Hair follicular keratinocyte (primary cell): ENCODE measurements at places on chromosomes 13 and 19. TPM values are rescaled to one million over a fixed set of nuclear protein-coding genes. Genes with fewer than 3 reads are reported as not detected.

Gene LGALS13
- total RNA-seq: not detected in 2 replicates

Gene SGCG
- total RNA-seq: 0.47 TPM in 1 of 2 replicates, not detected in the other

Gene ZNF229
- 6.0 and 9.3 TPM in 2 replicates for total RNA-seq

Gene ZNF559
- total RNA-seq: 4.9 and 5.2 TPM in 2 replicates

Gene ZNF888
- 3.4 and 6.2 TPM in 2 replicates for total RNA-seq

Gene KLHL1
- not detected in 2 replicates for total RNA-seq

Gene GIPC1
- total RNA-seq: 179 and 181 TPM in 2 replicates

Gene ZNF561
- 20.6 and 29.0 TPM in 2 replicates for total RNA-seq

Gene COL4A2
- 170 and 178 TPM in 2 replicates for total RNA-seq

Gene TMEM59L
- total RNA-seq: not detected in 2 replicates

Gene ITGBL1
- 1.0 and 2.8 TPM in 2 replicates for total RNA-seq

Gene DACH1
- not detected in 2 replicates for total RNA-seq

Gene C19orf73
- 4.1 and 5.4 TPM in 2 replicates for total RNA-seq

Gene METTL21C
- not detected in 2 replicates for total RNA-seq

Gene ZNF418
- 1.4 and 2.0 TPM in 2 replicates for total RNA-seq

Gene FPR3
- total RNA-seq: not detected in 2 replicates

Gene OR1I1
- total RNA-seq: not detected in 2 replicates

Gene SYT5
- total RNA-seq: 0.04 and 2.2 TPM in 2 replicates

Gene TMEM221
- total RNA-seq: not detected in 2 replicates
